ENCODE measurements at places on chromosomes 5 and 9.

DNA sequence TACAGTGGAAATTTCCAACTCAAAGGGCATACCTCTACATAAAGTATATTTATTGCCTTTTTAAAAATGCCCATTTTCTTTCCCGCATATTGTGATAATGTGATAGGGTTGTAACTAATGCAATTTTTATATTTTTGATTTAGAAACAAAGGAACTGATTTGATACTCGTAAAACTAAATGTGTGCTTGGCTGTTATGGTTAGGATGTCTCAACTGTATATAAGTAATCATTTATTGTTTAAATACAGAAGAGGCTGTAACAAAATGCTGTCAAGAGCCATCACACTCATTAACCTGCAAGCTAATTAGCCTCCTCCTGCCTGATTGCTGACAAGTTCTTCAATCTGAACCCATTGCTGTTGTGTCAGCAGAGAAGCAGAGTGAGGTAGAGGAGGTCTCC, 149.2 kb downstream of the PBX3 start:
- no peak for DNase-seq

DNA sequence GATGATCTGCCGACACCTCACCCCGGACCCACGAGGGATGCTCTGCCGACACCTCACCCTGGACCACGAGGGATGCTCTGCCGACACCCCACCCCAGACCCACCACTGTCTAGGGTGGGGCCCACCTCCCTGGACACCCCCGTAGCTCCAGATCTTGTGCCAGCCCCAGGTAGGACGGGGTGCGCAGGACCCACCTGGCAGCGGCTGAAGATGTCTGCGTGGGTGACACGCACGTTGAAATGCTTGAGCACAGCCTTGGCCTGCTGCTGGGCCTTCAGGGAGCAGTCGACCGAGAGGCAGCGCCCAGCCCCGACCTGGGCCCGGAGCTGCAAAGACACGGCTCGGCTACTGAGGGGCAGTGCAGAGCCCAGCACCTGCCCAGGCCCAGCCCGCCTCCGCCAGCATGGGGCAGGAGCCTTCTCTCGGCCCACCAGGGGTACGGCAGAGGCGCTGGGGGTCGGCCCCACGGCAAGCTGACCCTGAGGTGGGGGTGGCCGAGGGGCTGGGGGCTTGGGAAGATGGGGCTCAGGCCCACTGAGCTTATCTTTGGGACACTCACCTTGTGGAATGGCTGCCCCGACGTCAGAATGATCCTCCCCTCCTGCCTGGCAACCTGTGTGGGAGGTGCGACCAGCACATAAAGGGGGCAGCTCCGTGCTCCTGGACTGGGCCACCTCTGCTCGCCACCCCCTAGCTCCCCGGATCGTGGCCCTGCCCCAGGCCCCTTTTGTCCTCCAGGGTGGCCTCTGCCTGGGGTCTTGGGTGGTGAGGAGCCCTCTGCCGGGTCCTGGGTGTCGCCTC, 21.7 kb upstream of the NRARP start:
- DNase-seq, result no peak

DNA sequence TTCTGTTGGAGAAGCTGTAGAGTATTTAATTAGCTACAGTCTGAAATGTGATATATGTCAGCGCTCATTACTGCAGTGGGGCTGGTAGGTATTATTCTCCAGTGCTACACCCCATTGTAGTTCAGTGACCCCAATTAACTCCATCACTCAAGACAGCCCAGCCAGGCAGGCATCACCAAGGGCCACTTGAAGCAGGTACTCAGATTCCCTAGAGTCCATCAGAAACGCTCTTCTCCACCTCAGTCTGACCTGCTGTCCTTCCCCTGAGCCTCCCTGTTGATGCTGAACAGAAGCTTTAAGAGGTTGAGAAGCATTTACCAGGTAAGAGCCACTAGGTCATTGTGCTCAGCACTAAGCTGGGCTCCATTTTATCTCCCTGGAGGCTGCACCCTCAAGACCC, 71.8 kb downstream of the GALNT10 start:
- DNase-seq, result no peak

GRCh38 chr9:116806075-116806474, 119.0 kb downstream of the TRIM32 start:
- DNase-seq, result no peak

DNA sequence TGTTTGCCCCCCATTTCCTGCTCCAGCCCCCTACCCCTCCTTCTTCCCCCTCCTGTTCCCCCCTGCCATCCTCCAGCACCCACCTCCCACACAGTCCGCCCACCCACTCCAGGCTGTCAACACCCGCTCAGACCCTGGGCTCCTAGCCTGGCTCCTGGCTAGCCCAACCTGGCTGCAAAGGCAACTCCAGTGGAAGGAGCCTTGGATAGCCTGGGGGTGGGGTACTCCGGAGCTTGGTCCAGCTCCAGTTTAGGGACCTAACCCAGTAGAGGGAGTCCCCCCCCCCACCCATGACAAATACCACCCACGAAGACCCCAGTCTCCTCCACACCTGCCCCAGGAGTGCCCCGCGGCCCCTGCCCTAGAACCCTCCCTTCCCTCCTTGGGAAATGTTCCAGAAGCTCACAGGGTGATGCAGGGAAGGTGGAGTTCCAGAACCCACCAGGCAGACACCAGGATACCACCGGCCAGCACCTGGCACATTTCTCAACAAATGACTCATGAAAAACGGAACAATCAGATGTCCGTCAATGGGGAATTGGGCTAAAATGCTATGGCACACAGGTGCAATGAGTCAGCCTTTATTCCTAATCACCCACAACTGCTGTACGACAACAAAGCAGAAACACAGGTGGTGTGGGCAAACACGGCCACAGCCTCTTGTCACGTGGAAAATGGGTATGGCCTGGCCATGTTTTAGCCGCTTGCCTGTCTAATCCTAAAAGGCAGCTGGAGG, 901 bp upstream of the SLC12A7 start:
- no peak for DNase-seq

DNA sequence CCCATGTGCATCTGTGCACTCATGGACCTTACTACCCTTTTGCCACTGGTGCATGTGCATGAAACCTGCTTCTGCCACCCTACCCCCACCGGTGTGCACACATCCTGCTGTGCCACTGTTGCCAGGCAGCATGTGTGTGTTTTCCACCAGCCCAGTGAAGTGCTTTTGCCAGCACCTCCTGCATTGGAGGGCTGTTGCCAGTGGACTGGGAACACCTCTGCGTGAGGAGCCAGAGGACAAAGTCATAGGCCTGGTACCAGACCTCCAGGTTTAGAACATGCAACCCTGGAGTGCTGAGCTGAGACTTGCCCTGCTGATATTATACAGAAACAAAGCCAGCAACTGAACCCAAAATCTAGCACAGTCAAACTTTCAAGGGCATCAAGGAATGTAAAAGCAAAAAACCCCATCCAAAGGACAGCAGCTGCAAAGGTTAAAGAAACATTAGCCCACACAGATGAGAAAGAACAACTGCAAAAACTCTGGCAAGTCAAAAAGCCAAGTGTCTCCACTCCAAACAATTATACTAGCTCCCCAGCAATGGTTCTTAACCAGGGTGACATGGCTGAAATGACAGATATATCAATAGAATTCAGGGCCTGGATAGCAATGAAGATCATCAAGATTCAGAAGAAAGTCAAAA, 70.6 kb upstream of the PTPN3 start:
- DNase-seq, result no peak

DNA sequence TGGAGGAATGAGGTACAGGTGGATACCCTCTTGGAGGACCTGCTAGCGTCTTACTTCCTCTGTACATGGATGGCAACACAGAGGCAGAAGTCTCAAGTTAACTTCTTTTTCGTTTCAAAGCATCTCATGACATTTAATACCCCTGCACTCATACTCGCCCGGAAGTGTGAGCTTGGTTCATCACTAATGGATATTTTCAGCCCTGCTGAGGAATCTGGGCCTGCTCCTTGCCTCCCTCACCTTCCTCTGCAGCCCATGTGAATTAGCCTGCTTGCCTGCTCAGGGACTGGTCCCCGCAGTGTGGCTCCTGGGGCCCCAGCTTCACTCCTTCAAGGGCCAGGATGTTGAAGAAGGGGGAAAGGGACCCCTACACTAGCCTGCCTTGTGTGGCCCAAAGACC, 34.1 kb downstream of the GADD45G start:
- DNase-seq, result no peak

DNA sequence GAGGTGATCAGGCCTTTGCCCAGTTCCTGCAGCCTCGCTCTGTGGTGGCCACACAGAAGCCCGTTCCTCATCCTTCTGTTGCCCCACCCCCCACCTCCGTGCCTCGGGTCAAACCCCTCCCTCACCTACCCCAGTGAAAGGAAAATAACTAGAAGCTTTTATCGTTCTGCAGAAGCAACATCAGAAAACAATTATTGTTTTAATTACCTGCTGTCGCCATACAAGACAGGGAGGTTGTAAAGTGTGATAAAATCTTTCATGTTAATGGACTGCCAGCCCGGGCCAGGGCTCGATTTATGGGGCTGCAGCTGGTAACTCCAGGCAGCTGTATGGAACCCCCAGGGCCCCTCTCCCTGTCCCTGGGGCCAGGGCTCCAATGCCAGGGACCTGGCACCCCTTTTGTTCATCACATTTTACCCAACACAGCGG, 20.6 kb downstream of the UNC5A start:
- no peak for DNase-seq

- DNase-seq, result no peak
Measured at GRCh38 chr5:93681432-93681831, 60.0 kb downstream of the POU5F2 start.

DNA sequence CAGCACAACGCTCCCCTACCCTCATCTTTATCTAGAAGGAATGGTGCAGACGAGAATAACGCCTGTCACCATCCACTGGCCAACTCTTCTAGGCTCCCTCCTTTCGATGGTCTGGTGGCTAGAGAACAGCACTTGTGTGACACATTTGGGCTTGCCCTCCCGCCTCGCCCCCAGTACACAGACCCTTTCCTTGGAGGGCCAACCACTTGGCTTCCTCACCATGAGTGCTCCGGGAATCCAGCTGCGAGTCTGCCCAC, 1.4 kb downstream of the GNAQ start:
- DNase-seq, result peak; percentile 38

DNA sequence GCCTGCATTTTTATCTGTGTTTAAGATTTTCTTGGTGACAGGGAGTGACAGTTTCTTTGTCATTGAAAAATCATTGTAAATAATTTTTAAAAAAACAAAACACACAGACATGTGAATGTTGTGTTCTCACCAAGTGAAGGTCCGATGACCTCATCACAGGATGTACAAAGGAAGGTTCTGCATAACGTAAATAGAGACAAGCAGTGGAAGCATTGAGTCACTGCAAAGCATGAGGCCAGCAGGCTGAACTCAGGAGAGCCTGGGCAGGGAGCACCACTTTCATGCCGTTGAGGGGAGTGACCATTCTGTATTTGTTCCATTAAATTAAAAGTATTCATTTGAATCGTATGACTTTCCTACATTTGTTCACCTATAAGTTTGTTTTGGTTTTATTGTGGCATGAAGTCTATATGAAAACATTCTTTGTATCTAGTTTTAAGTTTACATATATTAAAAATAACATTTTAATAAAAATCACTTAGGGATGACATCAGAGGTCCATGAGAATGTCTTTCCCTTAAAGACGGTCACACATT, 70.4 kb upstream of the TLE1 start:
- DNase-seq, result no peak

GRCh38 chr5:112059579-112060135, 302.7 kb upstream of the NREP start:
- DNase-seq, result no peak

DNA sequence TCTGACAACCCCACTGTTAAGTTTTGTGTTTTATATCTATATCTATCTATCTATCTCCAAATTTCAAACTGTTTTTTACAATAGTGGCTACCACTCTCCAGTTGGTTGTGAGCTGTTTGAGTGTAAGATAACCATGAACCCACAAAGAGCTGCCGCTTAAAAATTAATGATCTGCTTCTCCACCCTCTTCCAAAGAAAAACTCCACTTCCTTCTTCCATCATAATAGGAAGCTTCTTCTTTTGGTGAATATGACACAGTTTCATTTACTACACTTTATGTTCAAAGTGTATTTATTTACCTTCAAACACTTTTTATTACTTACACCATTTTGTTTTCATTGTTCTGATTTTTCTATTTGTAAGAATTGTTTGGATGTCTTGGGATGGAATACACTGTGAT, 37.9 kb downstream of the SPZ1 start:
- no peak for DNase-seq
